MCF 10A (cell line): ENCODE measurements at places on chromosomes 6 and 20. TPM values are rescaled to one million over a fixed set of nuclear protein-coding genes. Genes with fewer than 3 reads are reported as not detected.

ZNF322 gene
- 20.7 and 23.3 TPM in 2 replicates for total RNA-seq

SLC22A16 gene
- total RNA-seq: not detected in 2 replicates

PRR3 gene
- total RNA-seq: 20.0 and 26.2 TPM in 2 replicates

HS3ST5 gene
- not detected in 2 replicates for total RNA-seq

CDH4 gene
- 25.0 and 44.8 TPM in 2 replicates for total RNA-seq

NMBR gene
- not detected in 2 replicates for total RNA-seq

EXOC2 gene
- total RNA-seq: 14.6 and 18.9 TPM in 2 replicates

C6orf141 gene
- total RNA-seq: 29.9 and 37.0 TPM in 2 replicates

DNA sequence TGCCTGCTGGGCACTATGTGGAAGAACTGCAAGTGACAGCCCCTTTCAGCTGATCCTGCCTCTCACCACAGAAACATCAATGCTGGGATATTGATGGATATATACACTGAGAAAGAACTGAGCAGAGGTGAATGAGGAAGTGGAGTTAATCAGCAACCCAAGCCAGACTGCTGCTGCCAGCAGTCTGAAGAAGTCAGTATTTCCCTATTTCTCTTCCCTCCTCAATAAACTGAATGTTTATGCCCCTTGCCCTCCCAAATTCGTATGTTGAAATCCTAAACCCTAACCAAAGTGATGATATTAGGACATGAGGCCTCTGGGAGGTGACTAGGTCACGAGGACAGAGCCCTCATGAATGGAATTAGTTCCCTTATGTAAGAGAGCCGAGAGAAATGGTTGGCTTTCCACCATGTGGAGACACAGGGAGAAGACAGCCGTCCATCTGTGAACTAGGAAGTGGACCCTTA, 76.3 kb downstream of the CDK19 start:
- H3K4me3 ChIP-seq: no peak overlapping the region
- no peaks in the 10 kb centered on the region for H3K4me1 ChIP-seq
- H3K36me3 ChIP-seq: peaks cover 12% of the 10 kb centered on the region

DNA sequence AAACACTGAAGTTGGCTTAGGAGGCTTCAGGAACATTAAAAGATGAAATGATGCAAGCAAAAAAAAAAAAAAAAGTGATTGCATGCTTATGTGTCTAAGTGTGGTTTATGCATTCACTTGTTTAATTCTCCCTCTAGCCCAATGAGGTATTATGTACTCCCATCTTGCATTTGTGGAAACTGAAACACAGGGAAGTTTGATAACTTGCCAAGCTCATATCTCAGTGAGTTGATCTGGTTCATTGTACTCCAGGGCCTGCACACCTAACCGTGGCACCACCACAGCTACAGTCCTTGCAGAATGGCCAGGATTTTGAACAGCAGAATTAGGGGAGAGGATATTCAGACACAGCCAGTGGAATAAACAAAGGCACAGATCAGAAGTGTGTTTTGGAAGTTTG, 251.2 kb downstream of the TBC1D7 start:
- no peaks in the 10 kb centered on the region for H3K4me1 ChIP-seq
- no peaks in the 10 kb centered on the region for H3K36me3 ChIP-seq
- peaks cover 53% of the 10 kb centered on the region for H3K27me3 ChIP-seq
- H3K4me3 ChIP-seq: no peak overlapping the region
- H3K27ac ChIP-seq: no peak overlapping the region

DNA sequence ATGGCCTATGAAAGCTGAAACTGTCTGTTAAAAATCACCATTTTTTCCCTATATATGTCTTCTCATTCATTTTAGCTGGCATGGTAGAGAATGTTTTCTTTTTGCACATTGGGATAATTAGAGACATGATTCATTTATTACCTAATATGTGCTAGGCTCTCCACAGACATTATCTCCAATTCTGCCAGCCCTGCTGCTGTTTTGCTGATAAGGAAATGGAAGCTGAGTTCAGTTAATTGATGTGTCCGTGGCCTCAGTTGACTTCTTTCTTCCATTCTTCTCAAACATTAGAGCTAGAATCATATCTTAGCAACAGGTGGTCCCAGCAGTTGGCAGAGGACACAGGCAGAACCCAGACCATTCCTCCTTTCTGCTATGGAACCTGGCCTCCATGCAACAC, 644.1 kb upstream of the CITED2 start:
- no peak for DNase-seq
- H3K36me3 ChIP-seq: no peaks in the 10 kb centered on the region
- no peak overlapping the region for H3K4me3 ChIP-seq
- no peak overlapping the region for H3K27ac ChIP-seq
- H3K4me1 ChIP-seq: no peaks in the 10 kb centered on the region

GRCh38 chr20:58710481-58711265, 18.1 kb downstream of the NPEPL1 start:
- H3K36me3 ChIP-seq: peaks cover 7% of the 10 kb centered on the region
- no peak overlapping the region for H3K4me3 ChIP-seq
- no peak for DNase-seq
- H3K4me1 ChIP-seq: no peaks in the 10 kb centered on the region
- H3K27me3 ChIP-seq: no peaks in the 10 kb centered on the region

GRCh38 chr6:135012764-135013163, 41.9 kb downstream of the HBS1L start:
- H3K4me1 ChIP-seq: no peaks in the 10 kb centered on the region
- no peaks in the 10 kb centered on the region for H3K27me3 ChIP-seq
- H3K4me3 ChIP-seq: no peak overlapping the region
- H3K36me3 ChIP-seq: peaks cover 13% of the 10 kb centered on the region
- H3K27ac ChIP-seq: peak overlapping the region; percentile 24

DNA sequence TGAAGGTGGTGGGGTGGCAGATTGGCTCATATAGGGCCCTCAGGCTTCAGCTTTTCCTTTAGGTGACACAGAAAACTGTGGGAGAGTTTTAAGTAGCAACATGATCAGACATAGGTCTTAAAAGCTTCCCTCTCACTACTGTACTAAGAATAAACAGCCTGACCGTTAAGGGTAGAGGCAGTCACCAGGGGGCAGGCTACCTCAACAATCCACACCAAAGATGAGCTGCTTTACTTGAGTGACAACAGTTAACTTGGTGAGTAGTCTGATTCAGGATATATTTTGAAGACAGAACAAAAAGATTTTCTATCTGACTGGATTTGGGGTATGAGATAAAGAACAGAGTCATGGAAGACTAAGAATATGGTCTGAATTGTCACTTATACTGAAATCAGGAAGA, 193.1 kb upstream of the SHLD1 start:
- H3K27ac ChIP-seq: no peak overlapping the region
- H3K27me3 ChIP-seq: no peaks in the 10 kb centered on the region
- H3K4me3 ChIP-seq: no peak overlapping the region
- peak; percentile 56 for DNase-seq
- peaks cover 4% of the 10 kb centered on the region for H3K4me1 ChIP-seq

- no peak for DNase-seq
- peaks cover 43% of the 10 kb centered on the region for H3K27me3 ChIP-seq
These were observed 18.1 kb downstream of the ULBP3 start for GRCh38 chr6:150050846-150051245.

DNA sequence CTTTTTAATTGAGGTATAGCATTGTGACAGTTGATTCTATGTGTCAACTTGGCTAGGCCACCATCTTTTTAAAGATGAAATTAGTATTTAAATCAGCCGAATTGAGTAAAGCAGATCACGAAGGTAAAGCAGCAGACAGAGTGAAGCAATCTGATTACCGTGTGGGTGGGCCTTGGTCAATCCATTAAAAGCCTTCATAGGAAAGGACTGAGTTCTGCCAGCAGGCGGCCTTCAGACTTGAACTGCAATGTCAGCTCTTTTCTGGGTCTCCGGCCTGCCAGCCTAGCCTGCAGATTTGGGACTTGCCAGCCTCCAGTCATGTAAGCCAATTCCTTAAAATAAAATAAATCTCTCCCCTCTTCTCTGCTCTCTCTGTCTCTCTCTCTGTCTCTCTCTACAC, 22.4 kb upstream of the TGM2 start:
- H3K36me3 ChIP-seq: peaks cover 5% of the 10 kb centered on the region
- H3K27ac ChIP-seq: no peak overlapping the region
- H3K27me3 ChIP-seq: no peaks in the 10 kb centered on the region
- peak; percentile 60 for DNase-seq

DNA sequence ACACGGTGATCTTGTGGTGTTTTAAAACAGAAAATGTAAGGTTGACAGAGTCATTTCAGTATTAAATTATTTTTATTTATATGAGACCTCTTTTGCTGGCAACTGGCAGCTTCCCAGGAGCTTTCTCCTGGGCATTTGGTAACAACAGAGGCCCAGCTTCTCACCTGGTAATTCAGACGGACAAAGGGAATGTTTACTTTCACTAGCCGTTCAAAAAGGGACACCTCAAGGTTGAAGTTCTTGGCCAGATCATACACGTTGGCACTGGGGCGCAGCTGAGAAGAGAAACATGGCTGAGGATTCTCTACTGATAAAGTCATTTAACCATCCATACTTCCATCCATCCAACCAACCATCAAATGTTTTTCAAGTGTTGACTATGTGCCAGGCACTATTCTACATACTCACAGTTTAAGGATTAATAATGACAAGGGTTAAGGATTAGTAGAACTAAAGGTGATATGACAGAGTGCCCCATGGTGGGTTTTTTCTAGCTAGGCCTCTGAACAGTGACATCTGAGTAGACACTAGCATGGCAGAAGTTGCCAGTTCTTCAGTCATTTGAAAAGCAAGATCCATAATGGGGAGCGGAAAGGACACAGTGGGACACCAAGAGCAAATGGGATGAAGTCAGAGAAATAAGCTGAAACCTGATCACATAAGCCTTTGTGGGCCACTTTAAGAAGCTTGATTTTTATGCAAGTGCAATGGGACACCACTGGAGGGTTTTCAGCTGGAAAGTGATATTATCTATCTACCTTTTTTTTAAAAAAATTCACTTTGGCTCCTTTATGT, 25.1 kb downstream of the ZNFX1 start:
- no peaks in the 10 kb centered on the region for H3K27me3 ChIP-seq
- H3K27ac ChIP-seq: no peak overlapping the region

DNA sequence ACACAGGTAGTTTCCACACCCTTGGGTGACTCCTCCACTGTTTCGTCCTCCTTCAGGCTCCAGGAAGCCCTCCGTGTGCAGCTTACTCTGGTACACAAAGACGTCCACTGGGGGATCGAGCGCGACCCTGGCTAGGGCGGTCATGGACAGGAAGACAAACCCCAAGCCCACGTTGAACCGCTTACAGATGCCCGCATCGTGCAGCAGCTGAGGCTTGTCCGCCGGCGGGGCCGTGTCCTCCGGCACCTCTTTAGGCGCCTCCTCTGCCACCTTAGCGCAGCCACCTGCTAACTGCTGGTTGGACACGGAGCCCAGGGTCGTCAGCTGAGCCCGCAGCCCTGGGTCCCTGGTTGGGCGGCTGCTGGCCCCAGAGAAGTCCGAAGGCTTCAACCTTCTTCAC, 309.0 kb upstream of the BTBD3 start:
- DNase-seq: no peak
- H3K4me1 ChIP-seq: no peaks in the 10 kb centered on the region
- H3K4me3 ChIP-seq: no peak overlapping the region
- no peaks in the 10 kb centered on the region for H3K27me3 ChIP-seq
- no peaks in the 10 kb centered on the region for H3K36me3 ChIP-seq
- H3K27ac ChIP-seq: no peak overlapping the region

DNA sequence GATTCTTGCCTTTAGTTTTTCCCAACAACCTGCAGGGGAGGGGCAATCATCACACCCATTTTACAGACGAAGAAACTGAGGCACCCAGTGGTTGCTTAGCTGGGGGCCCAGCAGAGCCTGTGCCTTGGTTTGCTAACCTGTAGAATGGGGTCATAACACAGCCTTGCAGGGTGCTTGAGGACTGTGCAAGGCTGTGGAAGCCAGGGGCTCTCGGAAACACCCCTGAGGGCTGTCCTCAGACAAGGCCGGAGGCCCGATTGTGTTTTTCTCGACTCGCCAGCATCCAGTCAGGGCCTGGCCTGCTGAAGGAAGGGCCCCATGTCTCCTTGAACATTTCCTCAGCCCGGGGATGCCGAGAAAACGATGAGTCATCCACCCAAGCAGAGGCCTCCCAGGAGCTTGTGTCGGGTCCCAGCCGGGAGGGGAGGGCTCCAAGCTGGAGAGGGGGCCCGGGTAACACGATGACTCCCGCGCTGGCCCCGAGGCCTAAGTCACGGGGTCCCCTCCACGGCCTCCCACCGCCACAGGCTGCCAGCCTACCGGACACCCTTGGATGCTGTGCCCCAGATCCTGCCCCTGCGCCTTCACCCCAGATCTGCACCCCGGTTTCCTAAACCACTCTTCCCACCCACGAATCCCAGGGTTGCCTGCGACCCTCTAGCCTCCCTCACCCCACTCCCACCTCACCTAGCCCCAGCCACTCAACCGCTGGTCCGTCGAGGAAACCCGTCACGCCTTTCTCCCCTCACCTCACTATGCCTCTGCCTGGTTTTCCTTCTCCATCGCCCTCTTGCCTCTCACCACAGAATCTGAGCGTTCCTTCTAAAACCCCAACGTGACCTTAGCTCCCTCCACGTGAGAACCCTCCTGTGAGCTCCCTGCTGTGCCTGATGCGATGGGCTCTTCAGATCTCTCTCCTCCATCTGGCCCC, 10.6 kb downstream of the NOL4L start:
- H3K4me1 ChIP-seq: no peaks in the 10 kb centered on the region
- peak; percentile 77 for DNase-seq
- H3K4me3 ChIP-seq: no peak overlapping the region
- no peaks in the 10 kb centered on the region for H3K27me3 ChIP-seq
- H3K27ac ChIP-seq: no peak overlapping the region
- H3K36me3 ChIP-seq: no peaks in the 10 kb centered on the region

GRCh38 chr6:44701637-44702101, 314.2 kb downstream of the CDC5L start:
- H3K27me3 ChIP-seq: no peaks in the 10 kb centered on the region
- no peak for DNase-seq
- no peak overlapping the region for H3K27ac ChIP-seq
- H3K36me3 ChIP-seq: no peaks in the 10 kb centered on the region
- H3K4me1 ChIP-seq: no peaks in the 10 kb centered on the region
- no peak overlapping the region for H3K4me3 ChIP-seq

- H3K36me3 ChIP-seq: no peaks in the 10 kb centered on the region
- H3K4me1 ChIP-seq: peaks cover 11% of the 10 kb centered on the region
- H3K27ac ChIP-seq: no peak overlapping the region
- H3K27me3 ChIP-seq: no peaks in the 10 kb centered on the region
- H3K4me3 ChIP-seq: no peak overlapping the region
- peak; percentile 86 for DNase-seq
These were observed 542.3 kb downstream of the QKI start for GRCh38 chr6:163956571-163957407.
